Lung (tissue), 17 donors: ENCODE measurements at places on chromosomes 1 and 21. TPM values are rescaled to one million over a fixed set of nuclear protein-coding genes. Genes with fewer than 3 reads are reported as not detected.

Gene FCRL2
- total RNA-seq = 0.46 TPM

Gene F3
- 238 TPM for total RNA-seq

Gene RAB42
- total RNA-seq = 11.7 TPM

GRCh38 chr1:33273406-33273805, 17.1 kb downstream of the ZNF362 start:
- no peaks in the 10 kb centered on the region for H3K27me3 ChIP-seq
- H3K36me3 ChIP-seq = peaks cover 22% of the 10 kb centered on the region
- no peak for DNase-seq

DNA sequence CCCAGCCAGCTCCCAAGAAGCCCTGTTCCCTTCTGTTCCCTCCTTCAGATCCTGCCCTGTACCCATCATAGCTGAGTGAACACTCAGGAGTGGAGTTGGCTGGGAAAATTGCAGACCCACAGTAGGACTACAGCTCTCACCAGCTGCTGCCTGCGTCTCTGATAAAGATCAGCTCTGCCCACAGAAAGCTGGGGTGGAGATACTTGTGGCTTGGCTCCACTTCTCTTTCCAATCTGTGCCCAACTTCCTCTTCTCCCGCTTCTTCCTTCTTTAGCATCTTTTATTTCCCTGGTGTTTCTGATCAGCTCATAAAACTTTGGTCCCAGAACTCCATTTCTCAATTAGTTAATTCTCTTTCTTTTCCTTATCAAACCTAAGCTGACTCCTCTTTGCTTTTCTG, 5.5 kb upstream of the CD1A start:
- no peak overlapping the region for H3K4me3 ChIP-seq
- no peak for DNase-seq
- no peaks in the 10 kb centered on the region for H3K4me1 ChIP-seq
- H3K27me3 ChIP-seq = no peaks in the 10 kb centered on the region
- H3K27ac ChIP-seq = no peak overlapping the region
- H3K36me3 ChIP-seq = no peaks in the 10 kb centered on the region

Gene TNFAIP8L2
- 11.3 TPM for total RNA-seq

DNA sequence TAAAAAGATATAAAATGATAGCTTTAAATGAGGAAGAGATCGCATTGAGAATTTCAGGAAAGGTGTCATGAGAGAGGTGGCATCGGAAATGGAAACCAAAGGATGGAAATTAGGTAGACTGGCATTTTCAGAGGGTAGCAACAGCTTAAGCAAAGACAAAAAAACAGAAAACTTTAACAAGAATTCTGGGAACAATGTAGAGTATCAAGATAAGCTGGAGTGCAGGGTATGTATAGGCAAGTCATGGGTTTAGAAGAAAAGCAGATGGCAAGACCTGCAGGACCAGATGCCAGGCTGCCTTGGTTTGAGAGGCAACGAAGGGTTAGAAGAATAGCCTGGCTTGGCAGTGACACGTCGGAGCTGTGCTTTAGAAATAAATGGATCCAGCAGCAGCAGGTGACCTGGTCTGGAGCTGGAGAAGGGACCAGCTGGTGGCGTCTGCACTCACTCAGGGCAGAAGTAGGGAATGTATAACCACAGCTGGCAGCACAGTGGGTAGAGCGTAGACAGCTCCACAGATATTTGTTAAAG, 149.4 kb upstream of the TIAM1 start:
- no peak for DNase-seq
- H3K4me1 ChIP-seq = no peaks in the 10 kb centered on the region
- no peaks in the 10 kb centered on the region for H3K27me3 ChIP-seq
- H3K4me3 ChIP-seq = no peak overlapping the region
- no peaks in the 10 kb centered on the region for H3K36me3 ChIP-seq

DNA sequence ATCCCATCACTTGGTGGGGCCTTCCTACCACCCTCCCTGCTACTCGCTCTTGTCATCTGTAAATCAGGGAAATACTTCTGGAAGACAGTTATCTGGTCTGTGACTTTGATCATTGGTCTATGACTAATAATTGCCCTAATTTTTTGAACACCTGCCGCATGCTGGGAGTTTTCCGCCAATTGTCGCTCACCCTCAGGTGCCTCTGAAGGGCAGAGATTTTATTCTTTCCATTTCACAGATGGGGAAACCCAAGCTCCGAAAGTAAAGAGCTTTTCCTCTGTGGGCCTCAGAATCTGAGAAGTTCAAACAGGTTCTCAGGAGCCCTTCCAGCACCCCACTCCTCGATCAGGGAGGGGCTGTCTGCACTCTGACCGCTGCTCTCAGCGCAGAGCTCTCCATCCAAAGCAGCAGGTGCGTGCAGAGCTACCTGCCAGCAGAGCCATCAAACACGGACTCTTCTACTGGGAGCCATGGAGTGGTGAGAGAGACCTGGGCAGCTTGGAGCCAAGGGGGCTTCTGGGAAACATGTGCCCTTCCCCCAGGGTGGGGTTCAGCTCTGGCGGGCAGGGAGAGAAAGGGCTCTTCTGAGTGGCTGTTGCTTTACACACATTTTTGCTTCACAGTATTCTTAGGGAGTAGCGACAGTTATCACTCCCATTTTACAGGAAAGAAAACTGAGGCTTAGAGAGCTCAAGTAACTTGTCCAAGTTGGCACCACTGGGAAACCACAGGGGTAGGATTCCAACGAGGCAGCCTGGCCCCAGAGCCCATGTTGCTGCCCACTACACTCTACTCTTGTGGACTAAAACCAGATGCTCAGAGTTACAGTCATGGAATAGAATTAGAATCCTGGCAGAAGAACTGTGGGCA, 5.8 kb upstream of the RUNX3 start:
- no peaks in the 10 kb centered on the region for H3K4me1 ChIP-seq
- peaks cover 38% of the 10 kb centered on the region for H3K27me3 ChIP-seq
- H3K27ac ChIP-seq = no peak overlapping the region
- H3K36me3 ChIP-seq = no peaks in the 10 kb centered on the region
- DNase-seq = no peak

DNA sequence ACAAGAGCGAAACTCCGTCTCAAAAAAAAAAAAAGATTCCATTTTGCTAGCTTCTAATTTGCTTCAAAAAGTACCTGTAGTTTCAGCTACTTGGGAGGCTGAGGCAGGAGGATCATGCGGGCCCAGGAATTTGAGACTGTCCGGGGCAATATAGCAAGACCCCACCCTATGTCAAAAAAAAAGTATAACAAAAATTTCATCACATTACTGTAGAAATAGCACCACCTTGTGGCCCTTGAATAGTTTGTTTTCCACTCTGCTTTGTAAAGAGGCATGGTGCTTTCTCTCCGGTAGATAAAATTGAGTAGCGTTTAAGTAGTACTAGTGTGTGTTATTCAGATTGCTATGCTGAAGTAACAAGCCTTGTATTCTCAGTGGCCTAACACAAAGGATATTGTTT, 18.2 kb upstream of the MSTO1 start:
- no peaks in the 10 kb centered on the region for H3K4me1 ChIP-seq
- no peaks in the 10 kb centered on the region for H3K36me3 ChIP-seq
- no peak overlapping the region for H3K4me3 ChIP-seq
- no peaks in the 10 kb centered on the region for H3K27me3 ChIP-seq
- H3K27ac ChIP-seq = no peak overlapping the region

- H3K27me3 ChIP-seq = no peaks in the 10 kb centered on the region
- H3K36me3 ChIP-seq = no peaks in the 10 kb centered on the region
- no peak for DNase-seq
- peaks cover 15% of the 10 kb centered on the region for H3K4me1 ChIP-seq
- H3K4me3 ChIP-seq = no peak overlapping the region
These were observed 99.1 kb upstream of the KCNA3 start for GRCh38 chr1:110773813-110774212.

Gene F13B
- total RNA-seq = not detected

DNA sequence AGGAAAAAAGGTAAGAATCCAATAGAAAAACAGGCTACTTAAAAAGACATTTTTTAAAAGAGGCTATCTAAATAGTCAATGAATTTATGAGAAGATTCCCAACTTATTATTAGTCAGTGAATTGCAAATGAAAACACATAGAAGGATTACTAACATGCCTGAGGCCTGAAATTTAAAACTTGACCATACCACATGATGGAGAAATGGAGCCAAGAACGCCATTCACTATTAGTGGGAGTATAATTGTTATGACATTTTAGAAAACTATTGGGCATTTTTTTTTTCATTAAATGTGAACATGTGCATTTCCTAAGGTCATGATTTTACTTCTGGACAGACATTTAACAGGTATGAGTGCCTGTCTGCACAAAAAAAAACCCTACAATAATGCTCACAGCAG, 24.8 kb upstream of the OR2B11 start:
- no peaks in the 10 kb centered on the region for H3K4me1 ChIP-seq
- H3K36me3 ChIP-seq = no peaks in the 10 kb centered on the region
- peaks cover 14% of the 10 kb centered on the region for H3K27me3 ChIP-seq
- H3K27ac ChIP-seq = no peak overlapping the region

DNA sequence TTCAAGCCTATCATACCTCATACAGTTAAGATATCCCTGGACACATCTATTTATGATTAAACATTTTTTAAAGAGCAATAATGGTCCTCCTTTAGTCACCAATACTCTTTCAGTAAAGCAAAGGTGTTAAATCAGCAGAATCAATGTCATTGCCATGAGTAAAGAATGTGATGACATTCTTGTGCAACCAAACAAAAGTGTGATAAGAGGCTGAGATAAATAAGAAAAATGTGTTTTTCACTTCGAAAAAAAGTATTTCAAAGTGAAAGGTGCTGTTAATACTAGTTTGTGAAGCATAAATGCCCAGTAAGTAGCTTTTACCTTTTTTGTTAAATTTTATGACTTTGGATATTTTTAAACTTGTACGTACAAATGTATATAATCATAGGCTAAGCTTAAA, 8.4 kb downstream of the SLC44A5 start:
- H3K27ac ChIP-seq = no peak overlapping the region
- no peak for DNase-seq
- no peaks in the 10 kb centered on the region for H3K36me3 ChIP-seq

DNA sequence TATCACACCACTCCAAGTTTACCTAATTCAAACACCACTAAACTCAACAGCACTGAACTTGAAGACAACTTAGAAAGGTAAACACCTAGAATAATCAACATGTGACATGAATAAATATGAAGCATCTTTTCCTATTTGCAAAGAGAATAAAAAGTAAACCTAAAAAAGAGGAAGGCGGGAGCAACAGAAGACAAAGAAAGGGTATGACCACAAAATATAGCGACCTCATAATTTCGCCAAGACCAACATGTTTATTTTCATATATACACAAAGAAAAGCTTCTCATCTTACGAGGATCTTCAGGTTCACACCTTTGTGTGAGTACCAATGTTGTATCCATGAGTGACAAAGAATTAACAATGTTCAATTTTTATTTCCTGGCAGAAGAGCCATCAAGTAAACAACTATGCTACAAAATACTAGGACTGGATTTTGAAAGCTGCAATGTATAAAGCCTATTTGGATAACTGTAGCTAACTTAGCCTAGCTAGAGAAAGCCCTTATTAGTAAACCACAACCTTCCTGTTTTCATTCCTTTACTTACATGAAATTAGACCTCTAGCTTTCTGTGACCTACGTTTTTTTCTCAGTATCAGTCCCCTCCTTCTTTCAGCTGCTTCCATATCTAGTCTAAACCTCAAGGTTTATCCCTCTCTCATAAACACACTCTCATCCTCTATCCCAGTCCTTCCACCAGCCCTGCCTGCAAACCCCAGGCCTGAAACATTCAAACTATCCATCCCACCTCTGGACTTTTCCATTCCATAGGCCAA, 21.3 kb upstream of the PHTF1 start:
- no peak for DNase-seq
- no peak overlapping the region for H3K4me3 ChIP-seq
- H3K36me3 ChIP-seq = peaks cover 4% of the 10 kb centered on the region
- no peaks in the 10 kb centered on the region for H3K27me3 ChIP-seq

- no peaks in the 10 kb centered on the region for H3K36me3 ChIP-seq
- H3K27ac ChIP-seq = no peak overlapping the region
- no peak for DNase-seq
- H3K4me3 ChIP-seq = no peak overlapping the region
These were observed 47.0 kb upstream of the PALMD start for GRCh38 chr1:99598738-99599411.

DNA sequence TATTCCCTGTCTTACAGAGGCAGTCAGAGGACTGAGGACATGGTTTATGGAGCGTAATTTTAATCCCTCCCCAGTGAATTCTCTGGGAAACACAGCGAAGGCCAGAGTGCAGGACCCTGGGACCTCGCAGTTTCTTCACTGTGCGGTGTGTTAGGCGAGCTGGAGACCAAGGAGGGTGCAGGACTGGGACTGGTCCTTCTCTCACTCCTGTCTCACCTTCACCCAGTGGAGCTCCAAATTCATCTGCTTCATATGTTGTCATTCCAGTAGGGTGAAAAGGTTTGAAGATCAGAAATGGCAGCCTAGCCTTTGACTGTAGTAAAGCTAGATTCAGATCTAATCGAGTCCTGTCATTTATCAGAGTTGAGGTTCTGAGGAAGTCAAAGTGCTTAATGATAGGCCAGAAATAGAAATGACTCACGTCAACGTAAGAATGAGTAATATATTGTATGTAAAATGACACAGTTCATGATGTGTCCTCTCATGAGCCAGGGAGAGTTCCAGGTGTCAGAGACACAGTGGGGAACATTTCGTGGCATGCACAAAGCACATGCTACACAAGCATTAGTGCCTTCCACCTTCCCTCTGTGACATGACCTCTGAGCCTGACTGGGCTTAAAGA, 647.5 kb downstream of the SMYD3 start:
- H3K27ac ChIP-seq = peak overlapping the region; percentile 12
- no peaks in the 10 kb centered on the region for H3K36me3 ChIP-seq
- H3K27me3 ChIP-seq = no peaks in the 10 kb centered on the region
- peaks cover 3% of the 10 kb centered on the region for H3K4me1 ChIP-seq
- H3K4me3 ChIP-seq = no peak overlapping the region
- DNase-seq = no peak

GRCh38 chr1:150876119-150876454, 312 bp downstream of the ARNT start:
- no peaks in the 10 kb centered on the region for H3K27me3 ChIP-seq
- peak overlapping the region; percentile 90 for H3K27ac ChIP-seq
- H3K4me3 ChIP-seq = peak overlapping the region; percentile 81

GRCh38 chr1:218135371-218135770, 149.7 kb upstream of the RRP15 start:
- no peaks in the 10 kb centered on the region for H3K4me1 ChIP-seq
- H3K36me3 ChIP-seq = no peaks in the 10 kb centered on the region
- no peak overlapping the region for H3K27ac ChIP-seq

DNA sequence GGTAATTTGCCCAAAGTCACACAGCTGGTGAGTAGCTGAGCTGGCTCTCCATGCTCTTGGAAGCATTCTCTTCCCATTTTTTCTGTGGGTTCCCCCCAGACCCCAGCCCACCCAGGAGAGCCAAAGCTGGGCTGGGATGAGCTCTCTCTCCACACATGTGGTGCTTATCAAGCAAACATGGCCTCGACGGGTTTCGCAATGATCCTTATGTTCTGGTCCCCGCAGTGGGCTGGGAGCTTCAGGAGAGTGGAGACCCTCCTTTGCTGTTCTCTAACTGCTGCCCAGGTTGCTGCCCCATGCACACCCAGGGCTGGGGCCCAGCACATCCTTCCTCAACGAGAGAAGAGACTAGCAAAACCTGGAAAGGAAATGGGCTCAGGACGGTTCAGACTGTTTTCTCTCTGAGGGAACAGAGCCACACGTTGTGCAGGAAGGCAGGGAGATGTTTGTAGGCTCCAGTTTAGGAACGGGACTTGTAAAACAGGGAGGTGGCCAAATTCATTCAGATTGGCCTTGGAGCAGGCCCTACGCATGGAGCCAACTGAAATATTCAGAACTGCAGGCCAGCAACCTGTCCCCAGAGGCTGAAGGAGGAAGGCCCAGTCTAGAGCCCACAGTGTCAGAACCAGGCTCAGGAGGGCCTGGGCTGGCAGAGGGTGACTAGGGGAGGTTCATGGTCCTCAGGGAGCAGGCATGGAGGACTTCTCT, 27.2 kb upstream of the CSF1 start:
- no peak overlapping the region for H3K4me3 ChIP-seq
- DNase-seq = no peak
- no peak overlapping the region for H3K27ac ChIP-seq
- no peaks in the 10 kb centered on the region for H3K36me3 ChIP-seq
- no peaks in the 10 kb centered on the region for H3K27me3 ChIP-seq
- no peaks in the 10 kb centered on the region for H3K4me1 ChIP-seq
